ENCODE measurements at places on chromosomes 16 and 17.
A peak's percentile ranks its signal among the peaks of the same experiment; 100 is the strongest.

GRCh38 chr17:38584350-38584925 is 21.3 kb downstream of the SRCIN1 start:
- peak; percentile 79 for DNase-seq

GRCh38 chr16:79485020-79485419 is 115.5 kb downstream of the MAF start:
- no peak for DNase-seq

DNA sequence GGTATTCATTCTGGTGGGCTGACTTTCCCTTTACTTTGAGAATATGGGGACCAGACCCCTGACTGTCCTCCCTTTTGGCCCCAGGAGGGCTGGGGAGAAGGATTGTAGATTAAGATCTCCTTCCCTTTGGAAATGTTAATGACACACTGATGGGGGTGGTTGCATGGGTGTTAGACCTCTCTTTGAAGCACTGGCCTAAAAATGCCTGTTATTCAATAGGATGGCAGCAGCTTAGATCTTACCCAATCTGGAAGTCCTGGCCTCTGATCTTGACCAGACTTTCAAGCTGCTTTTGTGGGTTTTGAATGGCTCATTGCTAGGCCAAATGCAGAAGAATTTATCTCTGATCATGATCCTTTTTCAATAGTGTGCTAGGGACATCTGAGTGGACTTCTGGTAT is 25.7 kb downstream of the MAP3K3 start:
- DNase-seq: no peak

GRCh38 chr16:31114468-31114867 is 3.0 kb upstream of the KAT8 start:
- no peak for DNase-seq

DNA sequence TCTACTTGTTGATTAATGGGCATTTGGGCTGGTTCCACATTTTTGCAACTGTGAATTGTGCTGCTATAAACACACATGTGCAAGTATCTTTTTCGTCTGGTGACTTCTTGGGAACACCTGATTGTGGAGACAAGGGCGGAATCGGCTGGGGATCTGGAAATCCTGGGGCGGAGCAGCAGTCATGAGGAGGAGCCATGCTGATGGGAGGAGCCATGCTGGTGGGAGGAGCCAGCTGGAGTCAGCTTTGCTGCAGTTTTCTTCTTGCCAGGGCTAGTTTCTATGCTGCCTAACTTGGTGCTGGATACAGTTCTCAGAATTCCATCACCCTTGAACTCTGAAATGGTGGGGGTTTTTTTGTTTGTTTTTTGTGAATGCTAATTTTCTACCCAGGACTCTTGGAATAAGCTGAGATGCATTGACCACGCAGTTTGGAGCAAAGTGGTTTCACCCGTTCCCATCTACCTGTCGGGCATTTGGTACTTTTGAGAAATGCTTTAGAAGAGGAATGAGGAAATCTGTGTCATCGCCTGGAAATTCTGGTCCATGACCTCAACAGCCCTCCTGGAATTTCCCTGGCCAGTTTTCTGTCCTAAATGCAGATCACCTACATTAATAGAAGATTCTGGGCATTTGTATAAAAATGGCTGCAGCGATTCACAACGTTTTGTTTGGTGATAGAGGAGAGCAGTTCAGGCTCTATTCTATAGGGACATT is 217.4 kb upstream of the ZFHX3 start:
- DNase-seq: peak; percentile 25

GRCh38 chr17:44607836-44608690 is 48.2 kb upstream of the MEIOC start:
- no peak for DNase-seq

- DNase-seq: no peak
These were observed 73.7 kb downstream of the TNRC6C start for GRCh38 chr17:78032166-78032565.

- DNase-seq: no peak
These were observed 5.9 kb downstream of the ZNF207 start for GRCh38 chr17:32355649-32356377.

- DNase-seq: peak; percentile 14
These were observed 6.0 kb downstream of the ADAP2 start for GRCh38 chr17:30927756-30928155.

DNA sequence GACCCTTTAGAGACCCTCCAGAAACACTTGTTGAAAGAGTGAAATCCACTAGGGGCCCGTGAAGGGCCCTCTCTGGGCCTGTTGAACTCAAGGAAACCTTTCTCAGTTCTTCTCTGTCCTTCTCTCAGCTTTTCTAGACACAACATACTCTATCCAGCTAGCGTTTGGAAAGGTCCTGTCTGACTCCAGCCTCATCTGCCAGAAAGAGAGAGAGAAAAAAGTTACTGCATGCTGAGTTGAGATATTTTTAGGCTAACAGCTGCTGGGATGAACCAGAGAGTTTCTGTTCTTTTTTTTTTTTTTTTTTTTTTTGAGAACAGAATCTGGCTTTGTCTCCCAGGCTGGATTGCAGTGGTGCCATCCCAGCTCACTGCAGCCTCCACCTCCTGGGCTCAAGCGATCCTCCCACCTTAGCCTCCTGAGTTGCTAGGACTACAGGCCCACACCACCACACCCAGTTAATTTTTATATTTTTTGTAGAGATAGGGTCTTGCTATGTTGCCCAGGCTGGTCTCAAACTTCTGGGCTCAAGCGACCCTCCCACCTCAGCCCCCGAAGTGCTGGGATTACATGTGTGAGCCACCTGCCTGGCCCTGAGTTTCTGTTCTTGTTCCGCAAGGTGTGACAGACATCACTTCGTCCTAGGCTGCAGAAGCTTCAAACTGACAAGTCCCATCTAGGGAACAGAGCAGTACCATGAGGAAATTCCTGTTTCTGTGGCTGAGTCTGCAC is 14.9 kb upstream of the TEX2 start:
- no peak for DNase-seq

DNA sequence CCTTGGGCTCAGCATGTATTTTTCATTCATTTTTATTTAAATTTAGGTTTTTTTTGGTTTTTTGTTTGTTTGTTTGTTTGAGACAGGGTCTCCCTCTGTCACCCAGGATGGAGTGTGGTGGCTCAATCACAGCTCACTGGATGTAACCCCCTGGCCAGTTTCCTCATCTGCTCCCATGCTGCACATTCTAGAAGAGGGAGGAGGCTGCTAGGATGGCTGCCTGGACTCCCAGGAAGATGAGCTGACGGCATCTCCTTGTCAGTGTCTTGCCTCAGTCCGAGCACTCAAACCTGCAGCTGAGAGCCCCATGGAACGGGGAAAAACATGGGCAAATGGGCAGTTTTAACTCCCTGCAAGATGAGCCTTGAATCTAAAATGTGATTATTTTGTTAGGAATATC is 7.5 kb downstream of the MEAK7 start:
- no peak for DNase-seq

DNA sequence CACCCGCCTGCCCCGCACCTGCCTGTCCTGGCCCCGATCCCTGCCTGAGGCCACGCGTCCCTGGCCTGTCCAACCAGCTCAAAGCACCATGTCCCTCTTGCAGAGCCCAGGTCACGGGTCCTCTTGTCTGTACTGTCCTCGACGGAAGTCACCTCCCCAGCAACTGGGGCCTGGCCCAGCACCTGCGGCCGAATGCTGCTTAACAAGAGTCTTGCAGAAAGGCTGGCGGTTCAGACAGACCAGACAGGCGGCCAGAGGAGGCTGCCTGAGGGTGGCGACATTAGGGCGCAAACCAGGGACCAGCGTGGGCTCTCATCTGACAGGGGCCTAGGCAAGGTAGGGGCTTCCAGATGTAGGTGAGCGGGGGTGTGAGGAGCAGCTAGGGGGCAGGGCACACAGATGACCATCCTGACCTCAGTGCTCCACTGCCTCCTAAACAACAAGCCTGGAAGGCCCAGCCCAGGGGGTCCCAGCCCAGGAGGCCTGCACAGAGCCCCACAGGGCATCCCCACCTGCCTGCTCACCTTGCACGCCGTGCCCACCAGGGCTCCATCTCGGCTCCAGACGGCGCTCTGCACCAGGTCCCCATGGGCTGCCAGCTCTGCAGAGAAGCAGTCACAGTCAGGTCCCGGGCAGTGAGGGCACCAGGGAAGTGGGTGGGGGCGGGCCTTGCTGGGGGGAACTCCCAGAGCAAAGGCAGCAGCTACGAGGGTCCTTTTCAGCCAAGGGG is 11.3 kb downstream of the CORO7 start:
- no peak for DNase-seq

DNA sequence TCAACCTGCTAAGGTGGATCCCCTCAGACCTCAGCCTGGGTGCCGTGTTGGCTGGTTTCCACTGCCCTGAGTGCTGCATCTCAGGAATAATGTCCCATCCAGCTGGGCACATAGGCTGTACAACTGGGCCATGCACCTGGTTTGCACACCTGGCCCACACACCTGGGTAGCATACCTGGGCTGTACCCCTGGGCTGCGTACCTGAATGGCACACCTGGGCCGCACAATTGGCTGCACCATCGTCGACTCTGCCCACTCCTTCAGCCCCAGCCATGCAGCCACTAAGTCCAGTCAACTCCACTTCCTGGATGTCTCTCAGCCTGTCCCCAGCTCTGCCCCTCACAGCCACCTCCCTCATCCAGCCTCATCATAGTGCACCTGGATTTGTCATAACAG is 7.9 kb downstream of the SLC5A10 start:
- DNase-seq: no peak

DNA sequence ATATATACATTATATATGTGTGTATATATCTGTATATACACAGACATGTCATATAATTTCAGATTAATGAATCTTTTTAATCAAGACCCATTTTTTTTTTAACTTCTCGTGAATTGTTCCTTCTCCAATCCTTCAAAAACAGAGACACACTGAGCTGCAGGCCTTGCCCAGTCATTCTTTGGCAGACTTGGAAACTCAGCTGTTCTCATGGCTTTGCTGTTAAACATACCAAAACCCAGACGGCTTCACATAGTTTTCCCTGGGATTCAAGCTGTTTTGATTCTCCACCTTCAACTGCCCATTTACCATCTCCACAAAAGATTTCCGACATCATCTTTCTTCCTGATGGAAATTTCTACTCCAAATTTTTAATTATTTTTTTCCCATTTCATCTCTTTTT is 148.7 kb downstream of the KCNJ2 start:
- no peak for DNase-seq

DNA sequence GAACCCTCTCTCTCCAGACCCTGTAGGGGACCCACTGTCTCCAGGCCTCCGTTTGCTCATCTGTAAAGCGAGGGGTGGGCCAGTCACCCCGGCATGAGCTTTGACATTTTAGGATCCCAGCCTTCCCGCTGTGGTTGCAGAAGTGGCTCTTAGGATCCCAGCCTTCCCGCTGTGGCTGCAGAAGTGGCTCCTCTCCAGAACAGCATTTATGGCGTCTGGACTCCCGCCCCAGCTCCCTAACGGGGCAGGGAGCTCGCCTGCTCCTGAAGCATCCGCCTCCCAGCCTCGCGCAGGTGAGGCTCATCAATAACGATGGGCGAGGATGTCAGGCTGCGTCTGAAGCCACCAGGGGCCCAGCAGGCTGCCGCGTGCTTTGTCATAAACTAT is 222.3 kb upstream of the TNRC6C start:
- no peak for DNase-seq

GRCh38 chr17:3511852-3512504 is 36.2 kb downstream of the ASPA start:
- no peak for DNase-seq

DNA sequence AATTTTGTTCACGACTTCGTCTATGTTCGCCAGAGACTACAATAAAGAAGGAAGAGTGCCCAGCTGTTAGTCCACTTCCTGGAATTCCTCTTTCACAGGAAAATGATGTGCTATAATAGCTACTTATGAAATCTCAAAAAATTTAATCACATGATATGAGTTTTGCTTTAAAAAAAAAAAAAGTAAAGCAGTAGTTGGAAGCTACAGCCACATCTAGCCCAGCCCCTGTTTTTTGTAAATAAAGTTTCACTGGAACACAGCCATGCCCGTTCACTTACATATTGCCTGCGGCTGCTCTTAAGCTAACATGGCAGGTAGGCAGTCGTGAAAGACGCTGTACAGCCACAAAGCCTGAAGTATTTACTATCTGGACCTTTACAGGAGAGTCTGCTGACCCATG is 15.3 kb downstream of the VPS53 start:
- peak; percentile 79 for DNase-seq
